Upper lobe of left lung (tissue), 6 donors: ENCODE measurements at places on chromosomes 6 and 20. TPM values are rescaled to one million over a fixed set of nuclear protein-coding genes. Genes with fewer than 3 reads are reported as not detected.

DNA sequence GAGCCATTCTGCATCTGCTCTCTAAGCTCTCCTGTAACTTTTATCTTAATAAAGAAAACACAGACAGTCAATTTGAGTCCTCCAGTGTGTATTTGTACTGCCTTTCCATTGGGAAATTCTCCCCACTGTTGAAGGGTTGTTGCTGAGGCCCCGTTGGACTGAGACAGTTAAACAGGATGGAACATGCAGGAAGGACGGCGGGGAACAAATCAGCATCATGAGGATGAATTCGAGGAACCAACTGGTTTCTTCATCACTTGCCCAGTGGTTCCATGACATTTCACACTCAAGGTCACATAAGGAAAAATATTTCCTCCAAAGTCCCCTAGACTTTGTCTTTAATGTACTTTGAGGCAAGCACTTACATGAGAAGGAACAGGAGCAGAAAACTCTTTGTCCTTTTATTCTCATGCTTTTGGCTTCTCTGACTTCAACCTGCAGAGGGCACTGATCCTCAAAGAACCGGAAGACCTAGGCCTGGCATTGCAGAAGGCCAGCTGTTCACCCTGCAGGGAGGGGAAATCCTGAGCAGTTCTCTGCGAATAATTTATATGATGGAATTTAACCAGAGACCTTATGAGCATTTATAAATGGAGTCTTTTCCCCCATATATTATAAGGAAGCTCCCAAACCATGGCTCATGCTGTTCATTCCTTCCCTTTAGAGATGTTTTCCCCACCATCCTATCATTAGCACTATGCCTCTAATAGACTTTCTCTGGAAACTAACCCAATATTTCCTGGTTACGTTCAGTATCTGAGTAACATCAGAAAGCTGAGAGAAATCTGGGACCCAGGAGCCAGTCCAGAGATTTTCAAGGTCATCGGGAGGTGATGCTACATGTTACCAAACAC, 55.2 kb upstream of the ADGRF1 start:
- H3K27ac ChIP-seq, result no peak overlapping the region
- H3K4me1 ChIP-seq, result peaks cover 16% of the 10 kb centered on the region
- H3K4me3 ChIP-seq, result no peak overlapping the region
- no peak for DNase-seq
- H3K36me3 ChIP-seq, result no peaks in the 10 kb centered on the region

DNA sequence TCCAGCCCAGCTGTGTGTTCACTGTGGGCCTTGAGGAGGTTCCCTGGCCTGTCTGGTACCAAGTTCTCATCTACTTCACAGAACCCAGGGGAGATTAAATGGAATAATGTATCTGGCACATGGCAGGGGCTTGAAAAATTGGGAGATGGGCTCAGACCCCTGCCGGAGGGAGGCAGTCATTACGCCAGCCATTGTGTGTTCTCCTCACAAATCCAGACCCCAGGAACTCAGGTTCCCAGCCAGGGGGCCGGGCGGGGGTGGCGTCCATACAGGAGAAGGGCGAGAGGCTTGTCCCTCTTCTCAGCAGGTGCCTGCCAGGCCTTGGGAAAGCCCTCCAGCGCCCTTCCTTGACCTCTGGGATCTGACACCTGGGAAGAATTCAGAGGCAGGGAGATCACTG, 8.1 kb downstream of the NOL4L start:
- no peak overlapping the region for H3K27ac ChIP-seq
- no peak overlapping the region for H3K4me3 ChIP-seq
- H3K36me3 ChIP-seq, result no peaks in the 10 kb centered on the region
- peaks cover 2% of the 10 kb centered on the region for H3K4me1 ChIP-seq
- no peaks in the 10 kb centered on the region for H3K27me3 ChIP-seq
- DNase-seq, result no peak

DNA sequence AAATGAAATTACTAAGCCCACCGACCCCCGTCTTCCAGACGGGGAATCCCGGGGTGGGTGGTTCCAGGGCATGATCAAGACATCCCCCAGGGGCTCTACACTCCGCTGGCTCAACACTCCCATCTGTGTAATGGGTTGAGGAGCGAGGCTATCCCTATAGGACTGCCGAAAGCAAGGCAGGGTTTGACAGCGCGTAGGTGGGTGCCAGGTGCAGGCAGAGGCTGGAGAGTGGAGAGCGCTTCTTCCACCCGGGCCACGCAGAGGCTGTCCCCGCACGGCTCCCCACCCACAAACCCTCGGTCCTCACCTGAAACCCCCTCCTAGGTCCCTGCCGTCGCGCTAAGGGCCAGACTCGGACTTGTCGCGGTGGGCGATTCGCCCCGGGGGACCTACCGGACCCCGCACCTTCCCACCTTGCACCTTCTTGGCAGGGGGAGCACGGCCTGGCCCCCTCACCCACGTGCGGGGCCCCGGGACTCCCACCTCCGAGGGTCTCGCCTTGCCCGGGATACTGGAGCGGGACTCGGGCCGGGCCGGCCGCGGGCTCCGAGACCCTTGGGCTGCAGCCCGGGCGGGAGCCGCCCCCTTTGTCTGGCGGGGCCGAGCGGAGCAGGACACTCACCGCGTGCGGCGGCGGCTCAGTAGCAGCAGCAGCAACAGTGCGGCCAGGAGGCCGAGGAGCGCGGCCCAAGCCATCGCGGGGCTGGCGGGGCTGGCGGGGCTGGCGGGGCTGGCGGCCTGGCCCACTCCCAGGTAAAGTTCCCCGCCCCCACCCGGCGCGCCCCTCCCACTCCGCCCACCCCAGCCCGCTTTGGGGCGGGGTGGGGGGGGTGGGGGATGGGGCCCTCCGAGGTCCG, at the start of gene PTGIS:
Gene PTGIS, minus strand, starts transcription at position 717 of the 857 bp plus-strand sequence. Its CDS starts 21 bp downstream, at position 696.
- H3K4me3 ChIP-seq, result no peak within 1 kb of the TSS
- peak within 1 kb of the TSS; percentile 84 for H3K27ac ChIP-seq
- no peak for DNase-seq
- no peaks in the 10 kb centered on the region for H3K36me3 ChIP-seq

DNA sequence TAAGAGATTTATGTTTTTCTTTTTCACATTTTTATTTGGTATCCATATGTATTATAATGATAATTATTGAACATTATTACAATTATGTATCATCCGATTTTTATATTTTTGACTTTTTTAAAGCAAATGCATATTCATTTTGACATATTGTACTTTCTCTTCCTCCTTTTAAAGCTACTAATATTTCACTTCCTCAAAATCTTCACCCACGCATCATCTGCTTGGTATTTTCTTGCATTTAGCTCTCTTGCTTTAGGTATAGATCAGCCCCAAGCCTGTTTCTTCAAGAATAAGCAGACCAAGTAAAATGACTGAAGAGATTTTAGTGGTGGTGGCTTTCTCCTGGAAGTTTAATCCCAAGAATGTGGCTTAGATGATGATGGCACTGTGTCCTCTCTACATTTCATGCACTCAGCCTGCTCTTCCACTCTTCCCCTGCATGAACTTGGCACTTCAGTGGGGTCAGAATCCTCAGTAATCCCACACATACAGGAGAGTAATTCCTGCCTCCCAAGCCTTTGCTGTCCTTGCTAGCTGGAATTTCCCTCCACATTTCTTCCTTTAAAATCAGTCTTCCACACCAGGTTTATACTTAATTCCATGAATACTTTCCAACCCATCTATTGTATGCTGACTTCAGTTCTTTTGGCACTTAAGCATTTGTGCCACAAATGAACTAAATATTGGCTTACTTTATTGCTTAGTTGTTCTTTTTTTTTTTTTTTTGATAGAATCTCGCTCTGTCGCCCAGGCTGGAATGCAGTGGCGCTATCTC, 8.2 kb downstream of the NCOA7 start:
- DNase-seq, result no peak
- H3K27me3 ChIP-seq, result no peaks in the 10 kb centered on the region

- no peak for DNase-seq
- peaks cover 16% of the 10 kb centered on the region for H3K36me3 ChIP-seq
- H3K27me3 ChIP-seq, result no peaks in the 10 kb centered on the region
- no peak overlapping the region for H3K4me3 ChIP-seq
These were observed 47.4 kb upstream of the IRF4 start for GRCh38 chr6:343960-344815.

DNA sequence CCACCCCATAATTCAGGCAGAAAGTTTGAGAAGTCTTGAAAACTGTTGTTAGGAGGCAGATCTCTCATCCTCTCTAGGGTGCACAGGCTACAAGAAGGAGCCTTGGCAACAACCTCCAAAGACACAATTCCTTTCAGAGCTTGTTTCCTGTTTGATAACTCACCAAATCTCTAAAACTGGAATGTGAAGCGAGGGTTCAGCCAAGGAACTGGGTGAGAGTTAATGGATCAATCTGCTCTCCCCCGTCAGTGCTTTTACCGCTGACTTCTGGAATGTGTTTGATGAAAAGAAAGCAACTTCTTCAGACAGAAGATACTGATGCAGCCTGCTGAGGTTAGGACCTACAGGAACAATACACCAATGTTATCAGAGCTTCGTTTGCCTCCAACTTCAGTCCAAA, 171.8 kb upstream of the BMP2 start:
- H3K4me1 ChIP-seq, result no peaks in the 10 kb centered on the region
- no peaks in the 10 kb centered on the region for H3K27me3 ChIP-seq
- H3K4me3 ChIP-seq, result no peak overlapping the region
- H3K27ac ChIP-seq, result no peak overlapping the region

DNA sequence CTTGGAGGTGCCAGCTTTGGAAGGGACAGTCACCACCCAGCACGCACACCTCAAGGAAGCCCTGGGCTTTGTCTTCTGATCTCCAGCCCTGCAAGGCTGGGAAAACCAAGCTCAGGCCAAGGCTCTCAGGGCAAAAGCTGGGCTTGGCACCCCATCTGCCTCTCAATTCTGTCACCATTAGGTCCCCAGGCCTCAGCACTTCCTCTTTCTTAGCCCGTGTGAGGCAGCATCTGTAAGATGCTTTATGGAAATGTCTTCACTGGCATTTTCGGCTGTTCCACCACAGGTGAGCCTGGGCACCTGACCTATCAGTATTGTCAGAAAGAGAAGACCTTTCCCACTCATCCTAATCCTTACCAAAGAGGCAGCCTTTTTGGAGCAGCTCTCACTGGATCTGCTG, 24.6 kb downstream of the GMEB2 start:
- no peaks in the 10 kb centered on the region for H3K27me3 ChIP-seq
- DNase-seq, result no peak
- no peak overlapping the region for H3K4me3 ChIP-seq
- peaks cover 5% of the 10 kb centered on the region for H3K4me1 ChIP-seq

GRCh38 chr6:116229287-116229913, 24.5 kb downstream of the TSPYL4 start:
- no peak for DNase-seq
- H3K36me3 ChIP-seq, result peaks cover 7% of the 10 kb centered on the region
- H3K4me1 ChIP-seq, result no peaks in the 10 kb centered on the region
- H3K27ac ChIP-seq, result no peak overlapping the region

- H3K4me3 ChIP-seq, result no peak overlapping the region
- H3K4me1 ChIP-seq, result peaks cover 29% of the 10 kb centered on the region
- H3K36me3 ChIP-seq, result no peaks in the 10 kb centered on the region
- DNase-seq, result peak; percentile 70
- no peak overlapping the region for H3K27ac ChIP-seq
These were observed 31.1 kb downstream of the ARID1B start for GRCh38 chr6:156808287-156808686.

DNA sequence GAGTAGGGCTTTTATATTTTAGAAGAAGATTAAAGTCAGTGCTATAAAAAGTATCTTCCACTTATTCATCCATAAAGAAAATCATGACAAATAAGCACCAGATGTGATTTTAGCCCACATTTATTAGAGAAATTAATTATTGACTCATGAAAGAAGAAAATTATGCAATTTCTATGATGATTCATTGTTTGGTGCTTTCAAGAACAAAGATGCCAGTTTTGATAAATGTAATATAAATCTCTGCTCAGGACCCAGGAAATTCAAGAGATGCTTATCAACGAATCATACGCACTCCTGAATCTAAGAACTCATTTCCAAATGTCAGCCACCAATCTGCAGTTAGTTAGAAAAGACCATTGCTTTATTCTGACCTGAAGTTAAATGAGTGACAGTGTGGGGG, 211.4 kb downstream of the ARHGAP18 start:
- H3K27me3 ChIP-seq, result no peaks in the 10 kb centered on the region
- no peaks in the 10 kb centered on the region for H3K36me3 ChIP-seq
- H3K27ac ChIP-seq, result no peak overlapping the region
- no peak for DNase-seq
- H3K4me1 ChIP-seq, result peaks cover 26% of the 10 kb centered on the region
- no peak overlapping the region for H3K4me3 ChIP-seq

- peak overlapping the region; percentile 59 for H3K27ac ChIP-seq
- peaks cover 6% of the 10 kb centered on the region for H3K36me3 ChIP-seq
- H3K4me1 ChIP-seq, result peaks cover 63% of the 10 kb centered on the region
- H3K4me3 ChIP-seq, result no peak overlapping the region
- H3K27me3 ChIP-seq, result no peaks in the 10 kb centered on the region
These were observed 96.6 kb upstream of the NAA20 start for GRCh38 chr20:19920381-19921138.

DNA sequence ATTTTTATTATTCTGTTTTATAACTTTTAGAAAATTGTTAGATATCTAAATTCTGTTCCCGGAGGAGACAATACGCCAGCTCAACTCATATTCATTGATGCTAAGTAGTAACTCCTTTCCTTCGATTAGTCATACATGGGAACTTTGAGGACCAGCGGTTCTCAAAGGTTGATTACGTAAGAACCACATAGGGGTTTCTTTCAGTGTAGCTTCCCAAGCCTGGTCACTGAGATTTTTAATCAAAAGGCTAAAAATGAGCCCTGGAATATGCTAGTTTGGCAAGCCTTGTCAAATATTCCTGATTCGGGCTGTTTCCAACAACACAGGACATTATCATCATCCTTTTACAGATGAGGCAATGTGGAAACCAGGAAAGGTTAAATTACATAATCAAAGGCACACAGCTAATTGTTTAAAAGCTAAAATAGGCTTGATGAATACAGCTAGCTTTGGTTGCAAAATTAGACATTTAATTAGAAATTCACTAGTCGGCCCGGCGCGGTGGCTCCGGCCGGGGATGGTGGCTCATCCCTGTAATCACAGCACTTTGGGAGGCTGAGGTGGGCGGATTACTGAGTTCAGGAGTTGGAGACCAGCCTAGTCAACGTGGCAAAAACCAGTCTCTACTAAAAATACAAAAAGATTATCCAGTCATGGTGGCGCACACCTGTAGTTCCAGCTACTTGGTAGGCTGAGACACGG, 14.6 kb upstream of the MEI4 start:
- no peak overlapping the region for H3K4me3 ChIP-seq
- H3K36me3 ChIP-seq, result no peaks in the 10 kb centered on the region
- H3K4me1 ChIP-seq, result no peaks in the 10 kb centered on the region
- no peak overlapping the region for H3K27ac ChIP-seq

- DNase-seq, result peak; percentile 66
- H3K4me1 ChIP-seq, result peaks cover 11% of the 10 kb centered on the region
- peak overlapping the region; percentile 62 for H3K4me3 ChIP-seq
- no peaks in the 10 kb centered on the region for H3K36me3 ChIP-seq
These were observed 653 bp downstream of the LMBRD1 start for GRCh38 chr6:69796073-69796641.

DNA sequence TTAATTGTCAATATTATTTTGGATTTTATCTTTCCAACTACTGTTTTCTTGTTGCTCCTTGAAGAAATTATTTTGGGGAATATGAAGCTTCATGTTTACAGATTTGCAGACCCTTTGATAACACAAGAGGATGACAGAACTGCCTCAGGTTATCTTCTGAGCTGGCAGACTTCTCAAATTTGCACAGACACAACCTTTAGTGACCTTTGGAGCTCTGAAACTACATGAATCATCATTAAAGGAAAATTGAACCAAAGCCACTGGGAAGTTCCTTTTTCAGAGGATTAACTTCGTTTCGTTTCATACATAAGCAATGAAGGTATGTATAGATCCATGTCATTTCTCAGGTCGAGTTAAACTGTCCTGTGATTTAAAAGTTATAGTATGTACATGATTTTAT, 85.9 kb downstream of the FBXO5 start:
- no peak overlapping the region for H3K27ac ChIP-seq
- no peaks in the 10 kb centered on the region for H3K36me3 ChIP-seq
- H3K4me1 ChIP-seq, result no peaks in the 10 kb centered on the region
- no peak overlapping the region for H3K4me3 ChIP-seq
- no peak for DNase-seq
- no peaks in the 10 kb centered on the region for H3K27me3 ChIP-seq

OPRL1 gene
- 3.1 TPM for total RNA-seq

DEFB132 gene
- not detected for total RNA-seq

OLIG3 gene
- not detected for total RNA-seq
